ENCODE measurements at places on chromosomes 7 and 10.

- no peak for DNase-seq
Measured at GRCh38 chr10:92407305-92408016, 116.5 kb downstream of the MARCHF5 start.

DNA sequence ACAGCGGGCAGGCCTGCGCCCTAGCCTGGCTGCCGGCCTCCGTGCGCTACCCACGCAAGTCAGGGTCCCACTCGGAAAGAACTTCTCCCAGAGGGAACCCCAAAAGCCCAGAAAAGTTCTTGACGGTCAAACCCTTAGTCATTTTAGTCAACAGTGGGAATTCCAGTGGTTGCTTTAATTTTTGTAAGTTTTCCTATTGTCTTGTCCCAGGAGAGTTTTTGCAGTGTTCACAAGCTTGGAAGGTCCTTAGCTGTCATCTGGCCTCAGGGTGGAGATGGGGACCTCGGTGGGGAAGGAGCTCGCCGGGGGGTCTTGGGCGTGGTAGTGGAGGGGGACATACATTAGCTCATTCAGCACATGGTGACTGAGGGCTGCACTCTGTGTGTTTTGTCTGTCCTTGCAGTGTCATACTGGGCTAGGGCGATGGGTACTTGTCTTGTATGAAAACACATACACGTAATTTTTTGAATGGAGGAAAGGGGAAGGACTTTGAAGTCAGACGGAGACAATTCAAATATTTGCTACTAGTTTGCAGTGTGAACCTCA is 736 bp downstream of the MINDY4 start:
- peak; percentile 30 for DNase-seq

GRCh38 chr7:25963733-25964132 is 188.3 kb upstream of the NFE2L3 start:
- no peak for DNase-seq

DNA sequence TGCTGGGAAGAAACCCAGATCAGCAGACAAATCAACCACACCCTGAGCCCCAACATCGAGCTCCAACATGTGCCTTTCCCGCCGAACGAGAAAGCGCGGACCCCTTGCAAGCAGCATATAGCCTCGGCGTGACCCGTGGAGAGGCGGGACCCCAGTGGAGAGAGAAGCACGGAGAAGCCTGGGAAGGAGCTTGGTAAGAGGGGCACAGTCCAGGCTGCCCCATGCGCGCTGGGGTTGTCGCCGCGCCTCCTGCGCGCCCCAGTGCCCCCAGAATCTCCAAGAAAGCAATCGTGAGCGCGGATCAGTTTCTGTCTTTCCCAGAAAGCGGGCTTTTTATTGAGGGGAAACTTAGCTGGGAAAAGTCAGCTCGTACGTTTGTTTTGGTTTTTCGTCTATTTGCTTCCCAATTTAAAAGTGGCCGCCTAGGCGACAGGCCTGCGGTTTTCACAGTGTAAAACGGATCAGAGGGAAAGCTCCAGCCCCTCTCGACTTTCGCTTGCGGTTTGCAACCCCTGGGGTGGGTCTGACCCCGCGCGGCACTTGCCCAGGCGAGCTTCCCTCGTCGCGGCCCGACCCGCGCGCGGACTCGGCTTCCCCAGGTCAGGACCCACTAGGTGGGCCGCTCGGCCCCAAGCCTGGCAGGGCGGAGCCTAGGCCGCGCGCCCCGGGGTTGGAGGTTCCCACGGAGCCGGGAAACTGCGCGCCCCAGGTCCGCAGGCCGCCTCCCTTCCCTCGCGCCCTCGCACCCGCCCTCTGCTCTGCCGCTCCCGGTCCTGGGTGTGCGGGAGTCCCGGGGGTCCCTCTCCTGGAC is 31.1 kb downstream of the SKIDA1 start:
- no peak for DNase-seq

DNA sequence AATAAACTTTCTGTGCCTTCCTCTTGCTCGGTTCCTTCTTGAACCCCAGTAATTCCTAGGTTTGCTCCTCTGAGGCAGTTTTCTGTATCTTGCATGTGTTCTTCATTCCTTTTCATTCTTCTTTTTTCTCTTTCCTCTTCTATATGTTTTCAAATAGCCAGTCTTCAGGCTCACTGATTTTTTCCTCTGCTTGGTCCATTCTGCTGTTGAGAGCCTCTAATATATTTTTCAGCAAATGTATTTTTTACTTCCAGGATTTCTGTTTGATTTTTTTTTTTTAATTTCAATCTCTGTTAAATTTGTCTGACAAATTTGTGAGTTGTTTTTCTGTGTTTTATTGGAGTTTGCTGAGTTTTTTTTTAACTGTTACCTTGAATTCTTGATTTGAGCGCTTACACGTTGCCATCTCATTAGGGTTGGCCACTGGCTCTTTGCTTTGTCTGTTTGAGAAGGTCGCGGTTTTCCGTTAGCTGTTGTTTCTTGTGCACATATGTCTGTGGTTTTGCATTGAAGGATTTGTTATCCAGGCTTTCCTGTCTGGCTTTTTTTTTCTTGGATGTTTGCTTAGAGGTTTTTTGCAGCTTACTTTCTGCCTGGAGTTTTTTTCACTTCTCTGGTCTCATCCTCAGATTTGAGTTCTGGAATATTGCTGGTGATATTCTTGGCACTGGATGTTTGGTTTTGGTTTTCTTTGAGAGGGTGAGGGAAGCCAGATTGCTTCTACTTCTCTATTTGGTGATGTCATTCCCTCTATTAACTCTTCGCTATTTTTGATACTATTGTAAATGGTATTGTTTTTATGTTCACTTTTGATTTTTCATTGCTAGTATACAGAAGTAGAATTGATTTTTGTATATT is 12.7 kb downstream of the SPRN start:
- DNase-seq = no peak

DNA sequence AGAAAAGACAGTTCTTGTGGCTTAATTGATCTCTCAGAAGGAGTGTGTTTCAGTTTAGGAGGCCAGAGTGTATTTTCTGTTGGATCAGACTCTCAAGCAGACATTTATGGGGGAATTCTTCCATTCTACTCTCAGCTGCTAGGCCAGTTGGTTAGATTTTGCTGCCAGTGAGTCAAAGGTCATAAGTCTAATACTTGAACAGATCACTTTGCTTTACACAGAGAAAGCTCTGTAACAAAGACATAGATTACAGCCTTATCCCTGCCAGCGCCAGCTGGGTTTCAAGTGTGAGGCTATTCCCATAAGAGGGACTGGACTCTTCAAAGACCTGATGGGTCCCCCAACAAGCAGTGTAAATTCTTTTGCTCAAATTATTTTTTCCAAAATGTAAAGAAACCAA is 145.6 kb upstream of the SEMA3C start:
- peak; percentile 76 for DNase-seq

- DNase-seq = no peak
Measured at GRCh38 chr7:37116093-37116701, 332.5 kb downstream of the ELMO1 start.

GRCh38 chr7:118858651-118859149 is 634.2 kb downstream of the ANKRD7 start:
- no peak for DNase-seq

- DNase-seq = no peak
Measured at GRCh38 chr10:13776861-13777311, 190.1 kb downstream of the PRPF18 start.

DNA sequence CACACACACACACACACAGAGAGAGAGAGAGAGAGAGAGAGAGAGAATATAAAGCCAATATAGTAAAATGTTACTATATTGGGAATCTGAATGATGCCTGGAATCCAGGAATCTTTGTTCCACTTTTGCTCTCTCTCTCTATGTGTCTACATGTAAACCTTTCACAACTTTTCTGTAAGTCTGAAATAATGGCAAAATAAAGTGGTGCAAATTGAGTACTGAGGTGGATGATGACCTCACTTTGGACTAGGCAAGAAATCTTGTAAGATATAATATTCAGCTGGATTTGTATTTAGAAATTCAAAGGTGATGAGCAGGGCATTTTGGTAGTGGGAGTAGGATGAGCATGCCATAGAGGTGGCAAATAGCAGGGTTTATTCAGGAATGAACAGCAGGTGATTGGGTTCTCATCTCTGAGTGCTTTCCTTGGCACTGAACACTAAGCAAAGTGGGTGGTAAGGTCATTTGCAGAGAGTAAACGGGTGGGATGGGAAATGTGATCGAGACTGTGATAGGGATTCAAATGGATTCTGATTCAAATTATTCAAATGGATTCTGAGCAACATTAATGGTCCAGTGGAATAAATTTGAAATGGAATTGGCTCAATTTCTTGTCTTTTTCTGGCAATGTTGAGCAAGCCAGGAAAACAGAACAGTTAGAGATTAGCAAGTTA is 9.7 kb upstream of the ANLN start:
- DNase-seq = no peak

GRCh38 chr7:73427902-73428787 is 5.4 kb upstream of the FZD9 start:
- no peak for DNase-seq

DNA sequence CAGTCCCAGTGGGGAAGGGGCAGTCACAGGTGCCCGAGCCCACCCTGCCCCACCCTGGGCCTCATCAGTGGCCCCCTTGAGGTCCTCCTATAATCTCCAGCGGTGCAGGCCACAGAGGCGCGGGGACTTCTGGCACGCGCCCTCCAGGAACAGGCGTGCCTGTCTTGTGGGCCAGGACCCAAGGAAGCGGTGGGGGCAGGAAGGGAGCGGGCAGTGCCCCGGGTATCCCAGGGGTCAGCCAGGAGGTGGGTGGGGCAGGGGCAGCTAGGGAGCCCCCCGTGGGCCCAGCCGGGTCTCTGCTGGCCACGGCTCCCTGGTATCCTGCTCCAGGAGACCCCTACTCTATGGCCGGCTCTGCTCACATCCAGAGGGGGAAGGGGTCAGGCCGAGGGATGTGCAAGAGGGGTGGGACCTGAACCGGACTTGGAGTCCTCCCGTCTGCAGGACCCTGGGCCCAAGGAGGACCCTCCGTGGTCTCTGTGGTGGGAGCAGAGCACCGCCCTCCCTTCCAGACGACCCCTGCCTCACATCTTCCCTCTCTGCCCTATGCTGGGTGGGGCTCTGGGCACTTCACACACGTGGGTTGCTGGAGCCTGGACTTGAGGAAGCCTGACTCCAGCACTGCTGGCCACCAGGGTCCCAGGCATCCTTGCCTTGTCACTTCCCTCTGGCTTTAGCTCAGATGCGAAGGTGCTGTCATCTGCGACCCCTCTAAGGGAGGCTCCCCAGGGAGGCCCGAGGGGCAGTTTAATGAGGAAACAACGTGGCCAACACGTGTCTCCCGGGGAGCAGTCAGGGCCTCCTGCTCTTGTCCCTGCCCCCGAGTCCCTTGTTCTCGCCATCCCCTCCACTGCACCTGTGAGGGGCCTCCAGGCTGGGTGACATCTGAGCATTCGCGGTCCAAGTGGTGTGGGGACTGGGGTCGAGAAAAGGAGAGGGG is 18.3 kb upstream of the GRIFIN start:
- no peak for DNase-seq

DNA sequence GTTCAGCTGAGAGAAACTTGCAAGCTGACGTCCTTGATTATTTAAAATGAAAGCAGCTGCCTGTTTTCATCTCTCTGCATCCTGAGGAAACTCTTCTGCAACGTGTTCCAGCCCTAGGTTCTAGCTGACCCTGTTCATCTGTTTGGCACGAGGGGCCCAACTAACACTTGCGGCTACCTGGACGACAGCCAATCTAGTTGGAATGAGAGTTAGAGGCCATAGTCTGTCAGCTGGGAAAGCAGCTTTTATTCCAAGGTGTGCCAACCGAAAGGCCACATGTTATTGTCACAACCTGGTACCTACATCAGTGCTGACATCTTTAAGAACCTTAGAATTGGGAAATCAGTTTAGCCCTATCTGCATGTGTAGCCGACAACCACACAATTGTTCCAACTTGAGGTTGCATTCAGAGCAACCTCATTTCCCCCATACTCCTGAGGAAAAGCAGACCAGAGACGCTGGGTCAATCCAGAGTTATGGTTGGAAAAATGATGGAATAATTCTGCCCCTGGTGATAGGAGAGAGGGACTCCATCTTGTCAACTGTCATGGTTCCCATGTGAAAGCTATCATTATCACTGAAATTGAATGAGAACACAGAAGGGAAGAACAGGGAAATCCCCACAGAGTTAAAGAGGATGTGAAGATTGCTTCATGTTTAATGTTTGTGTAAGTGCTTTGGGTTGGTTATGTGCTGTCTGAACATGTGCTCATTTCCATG is 121.6 kb downstream of the EGFR start:
- DNase-seq = no peak

- no peak for DNase-seq
Measured at GRCh38 chr10:89248990-89249389, 2.6 kb downstream of the LIPA start.

- no peak for DNase-seq
Measured at GRCh38 chr7:148515728-148516695, 74.6 kb upstream of the C7orf33 start.

GRCh38 chr10:123269675-123270074 is 115.5 kb downstream of the BUB3 start:
- DNase-seq = no peak

DNA sequence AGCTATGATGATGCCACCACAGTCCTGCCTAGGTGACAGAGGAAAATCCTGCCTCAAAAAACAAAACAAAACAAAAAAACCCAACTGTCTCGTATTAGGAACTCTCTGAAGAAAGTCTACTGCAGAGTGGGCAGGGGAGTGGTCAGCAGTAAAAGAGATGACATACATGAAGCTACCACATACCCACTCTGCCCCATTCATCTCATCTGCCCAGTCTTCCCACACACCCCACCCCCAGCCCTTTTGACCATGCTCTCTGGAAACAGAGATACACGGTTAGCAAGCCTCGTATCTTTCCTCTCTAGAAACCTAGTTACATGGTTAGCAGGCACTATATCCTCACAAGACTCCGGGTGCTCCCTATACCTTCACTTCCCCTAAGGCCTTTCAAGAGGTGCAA is 8.3 kb downstream of the SLC37A3 start:
- DNase-seq = no peak

DNA sequence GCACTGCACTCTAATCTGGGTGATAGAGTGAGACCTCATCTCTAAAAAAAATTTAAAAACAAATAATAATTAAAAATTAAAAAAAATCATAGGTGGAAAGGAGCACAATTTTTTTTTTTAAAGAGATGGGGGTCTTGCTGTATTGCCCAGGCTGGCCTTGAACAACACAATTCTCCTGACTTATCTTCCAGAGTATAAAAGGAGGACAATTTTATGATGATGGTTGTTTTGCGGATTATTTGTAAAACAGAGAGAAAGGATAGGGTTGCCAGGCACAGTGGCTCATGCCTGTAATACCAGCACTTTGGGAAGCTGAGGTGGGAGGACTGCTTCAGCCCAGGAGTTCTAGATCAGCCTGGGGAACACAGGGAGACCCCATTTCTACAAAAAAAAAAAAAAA is 5.0 kb downstream of the ACTR1A start:
- DNase-seq = no peak

- no peak for DNase-seq
Measured at GRCh38 chr10:33860552-33860951, 526.1 kb upstream of the NRP1 start.

DNA sequence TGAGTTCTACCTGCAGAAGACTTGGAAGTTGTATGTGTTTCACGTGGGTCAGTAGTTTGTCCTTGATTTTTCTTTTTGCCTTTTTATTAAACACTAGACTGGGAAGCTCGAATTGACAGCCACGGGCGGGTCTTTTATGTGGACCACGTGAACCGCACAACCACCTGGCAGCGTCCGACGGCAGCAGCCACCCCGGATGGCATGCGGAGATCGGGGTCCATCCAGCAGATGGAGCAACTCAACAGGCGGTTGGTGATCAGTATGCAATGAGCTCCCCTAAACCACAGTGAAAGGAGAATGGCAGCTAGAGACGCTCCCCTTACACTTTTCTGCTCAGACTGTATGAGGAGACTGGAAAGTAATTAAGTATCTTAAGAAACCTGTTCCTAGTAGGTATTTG is 126.7 kb upstream of the STK17A start:
- peak; percentile 59 for DNase-seq

- no peak for DNase-seq
Measured at GRCh38 chr7:102413611-102414010, 17.4 kb downstream of the PRKRIP1 start.

- DNase-seq = no peak
Measured at GRCh38 chr7:51151455-51151854, 165.2 kb downstream of the COBL start.

All from NCI-H524 (cell line).